Large intestine (tissue), 12 donors: ENCODE measurements at places on chromosomes 4 and X.
A peak's percentile ranks its signal among the peaks of the same experiment; 100 is the strongest.

GRCh38 chrX:16705370-16705769 lies 7.1 kb downstream of the CTPS2 start:
- no peak for DNase-seq

GRCh38 chrX:38750551-38750950 lies 50.7 kb upstream of the MID1IP1 start:
- no peak for DNase-seq

- no peak for DNase-seq
These were observed 35.9 kb downstream of the PNMA5 start for GRCh38 chrX:152958047-152958446.

GRCh38 chr4:144782345-144782744 lies 136.4 kb downstream of the HHIP start:
- no peak for DNase-seq

DNA sequence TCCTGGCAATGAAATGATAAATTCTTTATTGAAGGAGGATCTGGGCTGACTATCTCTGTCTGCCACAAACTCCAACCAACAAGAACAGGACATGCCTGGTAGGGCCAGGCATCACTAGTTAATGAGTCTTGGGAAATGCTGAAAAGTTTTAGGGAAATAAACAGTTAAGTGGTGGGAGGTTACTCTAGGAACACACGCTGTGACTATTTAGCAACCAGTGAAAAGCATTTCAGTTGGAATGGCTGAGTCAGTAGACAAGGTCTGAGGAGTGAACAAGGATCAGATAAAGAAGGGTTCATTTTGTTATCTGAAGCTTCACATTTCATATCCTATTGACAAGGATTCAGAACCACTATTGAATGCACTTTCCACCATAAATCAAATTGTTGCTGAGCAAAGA lies 394.9 kb upstream of the BOD1L1 start:
- peak; percentile 34 for DNase-seq

DNA sequence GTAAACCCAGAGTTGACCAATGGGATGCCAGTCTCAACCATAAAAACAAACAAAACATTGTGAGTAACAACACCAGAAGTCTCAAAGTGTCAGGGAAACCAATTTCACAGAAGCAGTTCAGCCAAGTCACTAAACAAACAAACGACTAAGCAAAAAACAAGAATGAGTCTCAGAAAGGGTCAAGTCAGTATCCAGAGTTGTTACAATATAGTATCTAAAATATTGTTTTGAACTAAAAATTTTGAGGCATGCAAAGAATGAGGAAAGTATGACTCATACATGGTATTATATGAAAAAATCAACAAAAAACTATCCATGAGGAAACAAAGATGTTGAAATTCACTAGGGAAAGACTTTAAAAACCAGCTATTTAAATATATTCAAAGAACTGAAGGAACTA lies 70.6 kb downstream of the AR start:
- no peak for DNase-seq
